Renal cortex interstitium (tissue), 15 donors: ENCODE measurements at places on chromosomes 12 and 14. TPM values are rescaled to one million over a fixed set of nuclear protein-coding genes. Genes with fewer than 3 reads are reported as not detected.

LHX5 gene
- not detected for polyA plus RNA-seq

AICDA gene
- 0.55 TPM for polyA plus RNA-seq

GPR84 gene
- 0.45 TPM for polyA plus RNA-seq

SPATS2 gene
- 52.7 TPM for polyA plus RNA-seq

ATL1 gene
- 8.5 TPM for polyA plus RNA-seq

ZBTB42 gene
- 3.9 TPM for polyA plus RNA-seq

C3AR1 gene
- polyA plus RNA-seq, result 3.0 TPM

TSPAN9 gene
- 78.2 TPM for polyA plus RNA-seq

CCDC175 gene
- 0.43 TPM for polyA plus RNA-seq

OTOGL gene
- 0.66 TPM for polyA plus RNA-seq

RIN3 gene
- polyA plus RNA-seq, result 6.3 TPM
